ENCODE measurements at places on chromosomes 2 and 18.

DNA sequence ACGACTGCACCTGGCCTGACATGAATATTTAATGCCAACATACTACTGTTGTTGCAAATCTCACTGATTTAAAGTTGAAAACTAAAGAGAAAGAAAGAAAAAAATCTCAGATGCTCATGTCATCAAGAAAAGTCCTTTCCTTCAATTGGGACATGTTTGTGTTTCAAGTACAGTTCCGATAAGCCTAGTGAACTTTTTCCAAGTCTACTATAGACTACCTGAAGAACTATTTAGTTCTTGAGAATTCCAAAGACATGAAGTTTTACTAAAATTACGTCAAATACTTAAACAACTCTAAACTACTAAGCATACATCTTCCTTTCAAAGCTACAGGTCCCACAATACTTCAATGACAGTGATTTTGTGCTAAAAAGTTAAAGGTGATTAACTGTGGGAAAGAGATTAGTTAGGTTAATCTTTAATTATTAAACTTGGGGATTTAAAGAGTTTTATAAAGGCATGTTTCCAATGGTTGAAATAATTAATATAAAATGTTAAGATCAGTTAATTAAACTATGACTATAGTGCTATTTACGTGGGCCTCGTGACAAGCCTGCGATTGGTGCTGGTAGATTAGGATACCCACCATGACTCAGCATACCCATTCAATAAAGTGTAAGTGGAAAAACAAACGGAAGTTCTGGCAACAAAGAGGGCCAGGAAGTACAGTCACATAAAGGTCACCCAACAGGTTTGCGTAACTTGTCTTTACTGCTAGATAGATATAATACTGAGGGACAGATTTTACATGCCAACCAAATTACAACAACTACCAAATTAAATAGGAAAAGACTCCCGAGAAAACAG lies 55.5 kb downstream of the SEPTIN10 start:
- DNase-seq: peak; percentile 89

GRCh38 chr2:80303909-80304837 lies at the start of gene LRRTM1:
TSS of gene LRRTM1 (minus strand) at chr2:80304752. CDS start at chr2:80303819, 933 bp downstream.
- no peak for DNase-seq

- DNase-seq: no peak
These were observed 1.8 kb downstream of the NMI start for GRCh38 chr2:151287513-151288250.

DNA sequence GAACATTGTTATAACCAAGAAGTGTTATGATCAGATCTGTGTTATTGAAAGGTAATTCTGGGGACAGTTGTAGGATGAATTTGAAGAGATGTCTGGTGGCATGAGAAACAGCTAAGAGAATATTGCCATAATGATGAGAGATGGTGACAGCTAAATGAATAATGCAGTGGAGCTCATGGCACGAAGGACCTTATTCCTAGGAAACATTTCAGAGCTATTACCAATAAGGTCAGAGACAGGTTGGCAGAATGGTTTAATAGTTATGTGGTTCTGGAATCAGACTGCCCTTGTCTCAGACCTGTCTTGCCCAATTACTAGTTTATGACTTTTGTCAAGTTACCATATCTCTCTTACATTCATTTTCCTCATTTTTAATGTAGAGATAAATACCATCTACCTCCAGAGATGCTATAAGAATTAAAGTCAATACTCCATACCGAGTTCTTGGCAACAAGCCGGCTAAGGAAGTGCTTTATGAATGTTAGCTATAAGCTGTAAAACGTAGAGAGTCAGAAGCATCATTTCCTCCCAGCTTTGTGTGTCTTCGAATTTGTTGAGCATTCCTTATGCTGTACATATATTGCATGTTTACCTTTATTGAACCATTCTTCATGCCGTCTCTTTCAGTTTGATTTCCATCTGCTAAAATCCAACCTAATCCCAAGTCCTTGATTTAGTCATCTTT lies 73.6 kb upstream of the COL5A2 start:
- DNase-seq: peak; percentile 33

- no peak for DNase-seq
These were observed 8.0 kb upstream of the REL start for GRCh38 chr2:60873381-60873780.

GRCh38 chr2:240567137-240567871 lies 980 bp upstream of the RNPEPL1 start:
- no peak for DNase-seq
